ENCODE measurements at places on chromosomes 4 and X. TPM values are rescaled to one million over a fixed set of nuclear protein-coding genes. Genes with fewer than 3 reads are reported as not detected.

DNA sequence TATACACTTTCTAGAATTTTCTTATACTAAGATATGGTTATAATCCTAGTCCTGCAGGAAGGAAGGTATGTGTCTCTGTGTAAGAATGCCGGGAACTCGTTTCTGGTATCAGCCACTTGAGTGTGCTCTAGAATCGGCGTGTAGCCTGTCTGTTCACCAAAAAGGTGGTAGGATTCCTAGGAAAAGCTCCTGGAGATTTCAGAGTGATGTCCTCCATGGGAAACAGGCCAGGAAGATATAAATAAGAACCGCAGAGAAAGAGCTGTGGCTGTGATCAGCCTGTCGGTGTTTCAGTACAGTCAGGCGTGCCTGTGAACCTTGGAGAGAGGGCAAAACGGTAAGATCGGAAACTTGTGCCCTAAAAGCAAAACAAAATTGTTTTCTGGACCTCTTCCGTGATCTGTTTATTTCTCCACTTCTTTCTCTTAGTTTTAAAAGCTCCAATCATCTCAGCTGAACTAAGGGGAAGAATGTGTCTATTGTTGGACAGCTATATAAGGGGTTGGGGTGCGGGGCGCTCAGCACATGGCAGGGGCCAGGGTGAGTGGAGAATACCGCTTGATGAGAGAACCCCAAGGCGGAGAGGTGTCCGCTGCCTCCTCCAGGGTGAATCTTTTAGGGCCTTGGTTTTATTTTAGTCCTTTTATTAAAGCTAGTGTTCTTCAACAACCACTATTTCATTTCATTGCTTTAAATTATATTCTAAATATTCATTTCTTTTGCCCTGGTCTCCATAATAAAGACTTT lies 303.8 kb upstream of the TENM3 start:
- no peak overlapping the region for H3K4me3 ChIP-seq
- H3K36me3 ChIP-seq, result no peaks in the 10 kb centered on the region
- no peaks in the 10 kb centered on the region for H3K4me1 ChIP-seq
- H3K27ac ChIP-seq, result no peak overlapping the region
- DNase-seq, result no peak

GRCh38 chr4:75251547-75251946 lies 262.7 kb downstream of the RCHY1 start:
- no peak for DNase-seq
- H3K27me3 ChIP-seq, result no peaks in the 10 kb centered on the region
- H3K4me1 ChIP-seq, result no peaks in the 10 kb centered on the region
- H3K27ac ChIP-seq, result no peak overlapping the region

HPGD gene
- 3.3 TPM for total RNA-seq

- H3K27ac ChIP-seq, result no peak overlapping the region
- no peaks in the 10 kb centered on the region for H3K4me1 ChIP-seq
- H3K36me3 ChIP-seq, result no peaks in the 10 kb centered on the region
- DNase-seq, result peak; percentile 1
These were observed 186.0 kb downstream of the HHIP start for GRCh38 chr4:144831971-144832370.

UGT2B10 gene
- 0.18 TPM for total RNA-seq

GRCh38 chr4:27913738-27914137 lies 1053.1 kb downstream of the STIM2 start:
- H3K27ac ChIP-seq, result no peak overlapping the region
- H3K4me3 ChIP-seq, result no peak overlapping the region
- H3K4me1 ChIP-seq, result no peaks in the 10 kb centered on the region
- DNase-seq, result no peak

GRCh38 chr4:104899863-104900262 lies 246.8 kb upstream of the TET2 start:
- H3K4me1 ChIP-seq, result no peaks in the 10 kb centered on the region
- no peaks in the 10 kb centered on the region for H3K27me3 ChIP-seq
- no peaks in the 10 kb centered on the region for H3K36me3 ChIP-seq
- peak; percentile 21 for DNase-seq
- H3K4me3 ChIP-seq, result no peak overlapping the region

ZDHHC15 gene
- not detected for total RNA-seq

G3BP2 gene
- 160 TPM for total RNA-seq

GRCh38 chrX:68721546-68721945 lies 74.1 kb downstream of the STARD8 start:
- no peak for DNase-seq
- peaks cover 82% of the 10 kb centered on the region for H3K36me3 ChIP-seq
- H3K4me1 ChIP-seq, result no peaks in the 10 kb centered on the region
- H3K27me3 ChIP-seq, result no peaks in the 10 kb centered on the region
- no peak overlapping the region for H3K4me3 ChIP-seq

DNA sequence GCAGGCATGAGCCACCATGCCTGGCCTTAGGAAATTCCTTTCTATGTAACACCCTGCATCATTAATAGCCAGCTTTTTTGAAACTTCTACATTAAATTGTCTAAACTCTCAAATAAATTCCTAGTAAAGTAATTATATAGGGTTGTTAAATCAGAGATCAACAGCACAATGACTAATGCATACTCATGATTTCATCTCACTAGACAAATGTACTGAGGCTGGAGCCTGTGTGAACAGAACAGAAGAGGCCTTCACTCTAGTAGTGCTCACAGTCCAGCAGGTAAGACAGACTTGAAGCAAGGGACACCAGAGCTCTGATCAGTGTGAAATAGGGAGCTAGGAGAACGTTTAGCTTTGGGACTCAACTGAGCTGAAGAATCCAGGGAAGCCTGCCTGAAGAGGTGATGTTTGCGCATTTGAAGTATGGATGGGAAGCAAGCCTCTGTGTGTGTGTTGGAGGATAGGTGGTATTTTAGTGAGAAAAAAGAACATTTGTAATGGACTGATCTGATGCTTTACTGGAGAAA lies 3.9 kb downstream of the ZFP42 start:
- no peak overlapping the region for H3K4me3 ChIP-seq
- no peak for DNase-seq
- H3K27me3 ChIP-seq, result no peaks in the 10 kb centered on the region
- H3K27ac ChIP-seq, result no peak overlapping the region

CABS1 gene
- total RNA-seq, result not detected

- H3K4me3 ChIP-seq, result no peak overlapping the region
- peaks cover 11% of the 10 kb centered on the region for H3K4me1 ChIP-seq
- DNase-seq, result no peak
These were observed 13.3 kb upstream of the FGFR3 start for GRCh38 chr4:1779588-1780382.

SATL1 gene
- not detected for total RNA-seq

GRCh38 chr4:26261405-26261804 lies 59.4 kb upstream of the RBPJ start:
- no peaks in the 10 kb centered on the region for H3K4me1 ChIP-seq
- no peak overlapping the region for H3K27ac ChIP-seq
- no peak overlapping the region for H3K4me3 ChIP-seq
- H3K27me3 ChIP-seq, result no peaks in the 10 kb centered on the region
- H3K36me3 ChIP-seq, result no peaks in the 10 kb centered on the region

CSAG2 gene
- not detected for total RNA-seq

EXOC1L gene
- 0.94 TPM for total RNA-seq

DNA sequence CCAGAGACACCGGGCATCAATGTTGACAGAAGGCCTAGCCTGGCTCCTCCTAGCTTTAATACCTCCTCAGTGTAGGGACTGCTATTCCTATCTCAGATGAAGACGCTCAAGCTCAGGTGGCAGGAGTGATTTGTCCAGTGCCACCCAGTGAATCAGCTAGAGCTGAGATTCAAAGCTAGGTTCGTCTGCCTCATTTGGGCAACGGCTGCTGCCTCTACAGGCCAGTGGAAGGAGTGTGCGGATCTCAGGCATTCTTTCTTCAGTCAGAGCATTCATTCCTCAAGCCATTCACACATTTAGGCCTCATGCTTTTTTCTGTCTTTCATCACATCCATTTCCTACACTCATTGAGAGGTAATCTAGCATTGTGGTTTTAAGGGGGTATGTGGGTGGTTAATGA lies 7.3 kb downstream of the TSR2 start:
- peaks cover 5% of the 10 kb centered on the region for H3K4me1 ChIP-seq
- no peaks in the 10 kb centered on the region for H3K27me3 ChIP-seq
- no peak for DNase-seq
- no peak overlapping the region for H3K4me3 ChIP-seq

OPN1MW3 gene
- total RNA-seq, result not detected

DNA sequence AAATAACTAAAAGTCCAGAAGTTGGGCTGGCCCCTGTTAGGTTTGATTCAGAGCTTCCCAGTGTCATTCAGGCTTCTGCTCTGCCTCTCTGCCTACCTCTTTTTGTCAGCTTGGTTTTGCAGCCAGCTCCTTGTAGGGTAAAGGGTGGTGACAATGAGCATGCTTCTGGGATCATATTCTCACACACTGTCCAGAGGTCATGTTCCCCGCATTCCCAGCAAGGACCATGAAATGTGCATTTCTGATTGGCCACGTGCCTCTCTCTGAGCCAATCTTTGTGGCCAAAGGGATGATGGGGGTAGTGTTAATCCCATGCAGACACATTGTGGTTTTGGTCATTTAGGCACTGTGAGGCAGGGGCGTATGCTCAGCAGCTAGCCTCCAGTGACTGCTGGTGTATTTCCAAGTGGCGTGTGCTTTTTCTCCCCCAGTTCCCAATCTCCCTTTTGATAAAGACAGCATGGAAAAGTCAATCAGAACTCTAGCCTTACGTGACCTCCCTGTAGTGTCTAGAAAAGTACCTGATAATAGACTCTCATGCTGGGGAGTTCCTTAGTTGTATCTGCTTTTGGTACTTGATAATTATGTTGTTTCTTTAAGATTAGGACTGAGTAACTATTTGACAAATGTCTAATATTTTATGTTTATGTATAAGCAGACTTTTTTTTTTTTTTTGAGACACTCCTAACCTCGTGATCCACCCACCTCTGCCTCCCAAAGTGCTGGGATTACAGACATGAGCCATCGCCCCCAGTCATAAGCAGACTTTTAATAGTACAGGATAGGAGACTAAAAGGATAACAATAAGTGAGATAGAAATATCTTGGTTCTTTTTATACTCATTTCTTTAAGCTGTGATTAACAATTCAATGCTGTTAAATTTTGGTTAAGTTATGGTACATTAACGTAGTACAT lies 57.8 kb downstream of the KIAA0232 start:
- H3K27ac ChIP-seq, result 0 out of 3 replicates have a peak overlapping the region, but pooled peaks have one; percentile 25
- no peak overlapping the region for H3K4me3 ChIP-seq
- H3K4me1 ChIP-seq, result peaks cover 3% of the 10 kb centered on the region
- H3K36me3 ChIP-seq, result peaks cover 38% of the 10 kb centered on the region
- no peaks in the 10 kb centered on the region for H3K27me3 ChIP-seq

P2RY10 gene
- total RNA-seq, result not detected

XKRX gene
- total RNA-seq, result not detected

- no peaks in the 10 kb centered on the region for H3K36me3 ChIP-seq
- no peaks in the 10 kb centered on the region for H3K4me1 ChIP-seq
- no peak overlapping the region for H3K27ac ChIP-seq
- DNase-seq, result no peak
- no peak overlapping the region for H3K4me3 ChIP-seq
These were observed 840.3 kb upstream of the ADGRL3 start for GRCh38 chr4:60359746-60360367.

DDIT4L gene
- not detected for total RNA-seq

GRCh38 chr4:153472122-153473037 lies 6.2 kb downstream of the TMEM131L start:
- no peak overlapping the region for H3K27ac ChIP-seq
- peaks cover 55% of the 10 kb centered on the region for H3K36me3 ChIP-seq
- peaks cover 14% of the 10 kb centered on the region for H3K4me1 ChIP-seq
- H3K27me3 ChIP-seq, result no peaks in the 10 kb centered on the region
- no peak for DNase-seq

DNA sequence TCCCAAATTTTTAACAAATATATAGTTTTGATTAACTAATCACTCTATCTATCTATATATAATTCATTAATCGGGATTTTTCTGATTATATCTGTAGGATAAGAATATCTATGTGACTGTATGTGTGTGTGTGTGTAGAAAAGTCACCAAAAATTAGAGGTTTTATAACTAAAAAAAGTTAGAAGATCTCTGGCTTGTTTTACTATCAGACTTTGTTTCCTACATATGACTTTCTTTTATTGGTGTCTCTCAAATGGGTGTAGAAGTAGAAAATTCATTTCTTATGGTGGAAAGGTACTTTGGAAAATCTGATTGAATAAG lies 26.7 kb upstream of the TMPRSS11D start:
- no peak for DNase-seq
- no peaks in the 10 kb centered on the region for H3K4me1 ChIP-seq
- no peaks in the 10 kb centered on the region for H3K36me3 ChIP-seq
- H3K27ac ChIP-seq, result no peak overlapping the region
- H3K27me3 ChIP-seq, result no peaks in the 10 kb centered on the region
- no peak overlapping the region for H3K4me3 ChIP-seq

SULT1B1 gene
- total RNA-seq, result not detected

TLR10 gene
- total RNA-seq, result not detected

DNA sequence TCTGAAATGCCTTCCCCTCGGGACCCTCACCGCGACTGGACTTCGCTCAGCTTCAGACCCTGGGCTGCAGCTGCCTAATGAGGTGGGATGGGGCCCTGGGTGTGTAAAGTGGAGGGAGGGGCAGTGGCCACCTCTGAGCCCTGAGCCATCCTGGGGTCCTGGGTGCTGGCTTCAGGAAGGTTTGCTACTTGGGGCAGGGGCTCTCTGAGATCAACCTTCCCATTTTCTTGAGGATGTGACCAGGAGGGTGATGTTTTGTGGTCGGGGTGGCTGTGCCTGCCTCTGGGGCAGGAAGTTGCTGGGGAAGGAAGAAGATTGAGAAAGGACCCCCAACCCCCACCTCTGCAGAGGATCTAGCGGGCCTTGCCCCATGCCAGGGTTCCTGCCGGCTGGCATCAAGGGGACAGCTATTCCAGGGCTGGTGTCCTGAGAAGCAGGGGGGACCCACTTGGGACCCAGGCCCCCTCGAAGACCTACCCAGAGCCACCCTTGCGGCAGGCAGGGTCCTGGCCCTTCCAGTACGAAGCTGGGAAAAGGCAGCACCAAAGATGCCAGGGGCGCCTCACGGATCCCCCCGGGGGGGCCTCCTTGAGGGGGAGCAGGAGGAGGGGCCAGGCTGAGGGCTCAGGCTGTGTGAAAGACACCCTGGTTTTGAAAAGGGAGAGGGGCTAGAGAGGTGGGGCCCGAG lies 6.5 kb downstream of the SH3BP2 start:
- H3K27ac ChIP-seq, result no peak overlapping the region
- peaks cover 25% of the 10 kb centered on the region for H3K4me1 ChIP-seq
- no peak overlapping the region for H3K4me3 ChIP-seq

GRCh38 chrX:15465347-15465746 lies 27.8 kb downstream of the PIR start:
- H3K4me3 ChIP-seq, result no peak overlapping the region
- no peaks in the 10 kb centered on the region for H3K27me3 ChIP-seq
- no peak for DNase-seq
- H3K36me3 ChIP-seq, result no peaks in the 10 kb centered on the region
- no peak overlapping the region for H3K27ac ChIP-seq

DNA sequence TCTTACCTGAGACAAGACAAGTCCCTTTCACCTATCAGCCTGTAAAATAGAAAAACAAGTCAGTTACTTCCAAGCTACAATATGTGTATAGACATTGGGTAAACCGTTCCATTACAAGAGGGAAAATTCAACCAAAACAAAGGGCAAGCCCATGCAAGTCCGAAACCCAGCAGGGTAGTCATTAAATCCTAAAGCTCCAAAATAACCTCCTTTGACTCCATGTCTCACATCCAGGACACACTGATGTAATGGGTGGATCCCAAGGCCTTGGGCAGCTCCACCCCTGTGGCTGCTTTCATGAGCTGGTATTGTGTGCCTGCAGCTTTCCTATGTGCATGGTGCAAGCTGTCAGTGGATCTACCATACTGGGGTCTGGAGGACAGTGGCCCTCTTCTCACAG lies 14.7 kb upstream of the FAM47B start:
- no peaks in the 10 kb centered on the region for H3K27me3 ChIP-seq
- H3K4me3 ChIP-seq, result no peak overlapping the region
- no peak overlapping the region for H3K27ac ChIP-seq
- H3K36me3 ChIP-seq, result no peaks in the 10 kb centered on the region
- no peak for DNase-seq
- H3K4me1 ChIP-seq, result no peaks in the 10 kb centered on the region

MAB21L2 gene
- not detected for total RNA-seq
